Germinal center (tissue), 1 donor: ENCODE measurements at places on chromosomes 6 and 20.
A peak's percentile ranks its signal among the peaks of the same experiment; 100 is the strongest.

GRCh38 chr6:131999545-132000146, 48.5 kb upstream of the CCN2 start:
- DNase-seq = no peak

DNA sequence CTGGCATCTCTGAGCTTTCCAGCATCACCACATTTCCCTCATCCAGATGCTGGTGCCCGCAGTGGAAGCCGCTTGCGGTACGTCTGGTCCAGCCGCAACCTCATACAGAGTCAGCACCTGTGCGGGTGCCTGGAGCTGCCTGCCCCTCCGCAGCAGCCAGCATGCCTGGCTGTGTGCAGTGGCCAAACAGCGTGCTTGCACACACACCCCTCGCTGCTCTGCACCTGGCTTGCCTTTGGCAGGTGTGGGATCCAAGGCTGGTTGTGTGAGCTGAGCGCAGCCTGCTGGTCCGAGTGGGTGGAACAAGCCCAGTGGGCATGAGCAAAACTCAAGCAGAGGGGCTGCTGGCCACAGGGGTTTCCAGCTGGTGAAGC, 3.1 kb upstream of the HINT3 start:
- no peak for DNase-seq

DNA sequence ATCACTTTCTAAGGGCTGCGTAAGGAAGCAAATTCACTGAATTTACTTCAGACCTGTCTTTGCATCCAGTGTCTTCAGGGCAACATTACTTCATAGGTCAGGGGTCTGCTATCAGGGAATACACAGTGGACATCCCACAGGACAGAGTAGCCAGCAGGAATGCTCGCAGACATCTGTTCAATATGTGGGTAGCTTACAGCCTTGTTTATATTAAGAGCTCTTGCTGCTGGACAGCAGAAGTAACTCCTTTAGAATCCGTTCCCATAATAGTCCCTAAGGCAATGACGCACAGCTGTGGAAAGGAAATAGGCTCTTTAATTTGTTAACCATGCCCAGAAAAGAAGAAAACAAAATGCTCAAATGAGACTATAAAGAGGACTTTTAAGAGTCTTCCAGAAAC, 198.7 kb downstream of the MOXD1 start:
- no peak for DNase-seq

- no peak for DNase-seq
Observed at GRCh38 chr20:58251979-58252591, 23.6 kb upstream of the ANKRD60 start.

DNA sequence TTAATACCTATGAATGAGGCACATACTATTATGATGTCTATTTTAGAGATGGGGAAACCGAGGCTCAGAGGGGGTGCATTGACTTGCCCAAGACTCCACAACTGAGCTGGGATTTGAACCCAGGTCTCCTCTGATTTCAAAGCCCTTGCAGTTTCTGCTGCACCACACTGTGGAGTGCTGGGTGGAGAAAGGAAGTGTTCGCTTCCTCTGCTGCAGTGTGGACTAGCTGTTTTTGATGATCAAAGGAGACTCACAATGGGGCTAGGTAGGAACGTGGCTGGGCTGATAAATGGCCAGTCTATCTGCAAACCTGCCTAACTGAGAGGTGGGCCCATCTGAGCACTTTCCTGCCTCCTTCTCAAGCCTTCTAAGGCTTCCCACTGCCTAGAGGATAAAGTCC, 87.2 kb downstream of the CD40 start:
- no peak for DNase-seq

DNA sequence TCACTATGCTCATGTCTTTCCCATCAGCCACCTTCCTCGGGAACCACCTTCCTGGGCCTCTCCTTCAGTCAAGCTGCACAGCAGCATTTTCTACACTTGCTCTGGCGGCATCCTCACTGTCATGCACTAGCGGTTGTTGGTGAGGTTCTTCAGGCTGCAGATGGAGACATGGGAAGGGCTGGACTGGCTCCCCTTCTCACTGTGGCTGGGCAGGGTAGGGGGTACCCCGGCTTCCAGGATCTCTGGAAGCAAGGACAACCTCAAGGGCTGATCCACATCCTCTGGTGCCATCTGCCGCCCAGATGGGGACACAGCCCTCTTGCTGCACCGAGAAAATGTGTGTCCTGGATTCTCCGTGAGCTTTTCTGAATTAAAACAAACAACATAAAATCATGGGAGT, 180.1 kb upstream of the RNF24 start:
- no peak for DNase-seq

DNA sequence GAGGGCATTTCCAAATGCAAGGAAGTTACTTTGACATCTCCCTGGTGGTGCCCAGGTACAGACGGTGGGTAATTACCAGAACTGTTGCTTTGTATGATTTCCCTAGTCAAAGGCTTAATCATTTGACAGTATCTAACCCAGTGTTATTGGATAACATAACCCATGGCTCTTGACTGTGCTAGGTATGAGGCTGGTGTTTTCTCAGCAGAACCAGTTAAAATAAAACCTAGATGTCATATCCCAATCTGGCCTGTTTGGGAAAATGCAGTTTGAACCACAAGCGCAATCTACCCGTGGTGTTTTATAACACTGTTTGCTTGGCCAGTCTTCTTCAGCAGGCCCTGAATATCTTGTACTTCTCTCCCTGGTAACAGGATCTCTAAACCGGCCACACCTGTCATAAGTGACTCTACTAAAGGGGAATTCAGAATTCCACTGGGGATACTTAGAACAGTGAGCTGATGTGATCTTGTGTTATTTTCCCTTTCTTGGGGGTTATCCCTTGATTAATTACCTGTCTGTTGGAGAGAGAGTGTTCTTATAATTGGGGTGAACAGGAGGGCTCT, 32.8 kb downstream of the PPP1R14C start:
- no peak for DNase-seq

DNA sequence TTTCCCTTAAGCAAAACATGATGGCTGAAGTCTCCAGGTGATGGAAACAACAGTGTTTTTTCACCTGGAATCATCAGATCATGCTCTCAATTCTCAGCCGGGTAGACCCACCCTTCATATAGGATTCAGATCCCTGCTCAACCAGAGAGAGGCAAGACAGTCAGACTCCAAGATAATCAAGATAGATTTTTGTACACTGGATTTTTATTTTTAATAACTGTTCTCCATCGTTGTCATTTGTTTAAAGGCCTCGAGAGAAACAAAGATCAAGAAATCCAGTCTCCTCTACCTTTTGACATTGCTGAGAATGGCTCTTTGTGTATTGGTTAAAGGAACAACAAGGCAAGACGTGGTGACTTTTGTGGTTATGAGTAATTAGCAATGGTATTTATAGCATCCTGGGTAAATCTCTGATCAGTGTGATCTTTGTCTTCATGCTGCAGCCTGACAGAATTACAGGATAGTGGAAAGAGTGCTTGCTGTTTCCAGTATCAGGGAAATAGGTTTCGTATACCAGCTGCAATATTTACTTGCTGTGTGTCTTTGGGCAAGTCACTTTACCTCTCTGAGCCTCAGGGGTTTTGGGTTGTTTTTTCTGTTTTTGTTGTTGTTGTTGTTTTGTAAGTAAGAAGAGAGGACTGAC, 29.9 kb downstream of the ID4 start:
- no peak for DNase-seq

DNA sequence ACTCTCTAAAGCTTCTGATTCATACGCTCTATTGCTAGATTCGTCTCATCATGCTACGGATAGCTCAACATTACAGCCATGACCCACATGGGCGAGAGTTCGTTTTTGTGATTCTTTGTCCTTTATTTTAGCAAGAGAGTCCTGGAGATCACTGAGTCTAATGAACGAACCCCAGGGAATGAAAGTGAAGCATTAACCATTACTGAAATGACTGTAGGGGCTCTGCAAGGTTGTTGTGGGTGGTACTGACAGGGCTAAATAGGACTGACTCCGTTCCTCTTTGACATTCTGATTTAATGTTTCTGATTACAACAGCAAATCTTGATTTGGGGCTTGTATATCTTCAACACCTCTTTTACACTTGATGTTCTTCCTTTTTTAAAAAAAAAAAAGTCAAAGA, 13.7 kb upstream of the RTF2 start:
- no peak for DNase-seq

- DNase-seq = no peak
Observed at GRCh38 chr6:33716379-33716778, 4.9 kb upstream of the UQCC2 start.

DNA sequence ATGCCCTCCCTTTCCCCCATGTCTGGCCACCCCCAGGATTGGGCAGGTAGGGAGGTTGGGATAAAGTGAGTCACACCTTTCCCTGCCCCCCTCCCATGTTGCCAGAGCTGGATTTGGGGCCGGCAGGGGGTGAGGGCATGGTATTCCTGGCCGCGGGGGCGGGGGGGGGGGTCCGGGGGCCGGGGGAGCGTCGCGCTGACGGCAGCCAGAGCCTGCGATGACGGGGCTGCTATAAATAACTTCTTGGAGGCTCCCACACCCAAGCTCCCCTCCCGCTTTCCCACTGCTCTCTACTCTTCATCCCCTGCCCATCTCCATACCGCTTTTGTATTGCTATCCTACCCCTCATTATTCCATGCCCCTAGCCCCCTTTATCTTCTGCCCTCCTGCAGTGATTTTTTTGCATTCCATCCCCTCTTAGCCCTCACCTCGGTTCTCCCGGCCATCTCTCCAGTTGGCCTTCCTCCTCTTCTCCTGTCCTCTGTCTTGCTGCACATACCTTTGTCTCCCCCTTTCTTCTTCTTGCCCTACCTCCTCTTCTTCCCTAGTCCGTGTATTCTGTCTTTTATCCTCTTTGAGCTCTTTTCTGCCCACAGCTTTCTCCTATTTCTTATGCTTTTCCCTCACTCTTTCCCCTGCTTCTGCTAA, 13.8 kb downstream of the SYNGAP1 start:
- no peak for DNase-seq

DNA sequence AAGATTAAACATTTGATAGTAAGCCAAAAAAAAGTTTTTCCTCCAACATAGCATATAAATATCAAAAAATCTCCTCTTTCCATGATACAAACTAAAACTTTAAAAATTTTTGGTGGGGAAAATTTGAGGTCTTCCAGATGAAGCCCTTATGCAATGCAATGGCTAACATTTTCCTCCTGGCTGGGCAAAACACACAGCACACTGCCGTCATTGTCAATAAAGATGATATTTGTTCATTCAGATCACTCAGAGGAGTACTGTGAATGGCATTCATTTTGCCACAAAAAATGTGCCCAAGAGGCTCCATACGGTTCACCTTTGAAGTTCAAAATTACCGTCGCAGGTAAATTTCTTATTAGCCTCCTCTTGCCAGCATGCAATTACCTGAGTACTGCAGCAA, 33.9 kb upstream of the FBXO9 start:
- no peak for DNase-seq

GRCh38 chr6:112781241-112781640, 434.1 kb downstream of the RFPL4B start:
- DNase-seq = no peak

GRCh38 chr20:13008761-13009681, at the start of gene SPTLC3:
TSS of gene SPTLC3 (plus strand) at chr20:13008972. CDS start at chr20:13009268, 296 bp downstream.
- no peak for DNase-seq

GRCh38 chr20:58322083-58322482, 12.6 kb downstream of the RAB22A start:
- DNase-seq = no peak

DNA sequence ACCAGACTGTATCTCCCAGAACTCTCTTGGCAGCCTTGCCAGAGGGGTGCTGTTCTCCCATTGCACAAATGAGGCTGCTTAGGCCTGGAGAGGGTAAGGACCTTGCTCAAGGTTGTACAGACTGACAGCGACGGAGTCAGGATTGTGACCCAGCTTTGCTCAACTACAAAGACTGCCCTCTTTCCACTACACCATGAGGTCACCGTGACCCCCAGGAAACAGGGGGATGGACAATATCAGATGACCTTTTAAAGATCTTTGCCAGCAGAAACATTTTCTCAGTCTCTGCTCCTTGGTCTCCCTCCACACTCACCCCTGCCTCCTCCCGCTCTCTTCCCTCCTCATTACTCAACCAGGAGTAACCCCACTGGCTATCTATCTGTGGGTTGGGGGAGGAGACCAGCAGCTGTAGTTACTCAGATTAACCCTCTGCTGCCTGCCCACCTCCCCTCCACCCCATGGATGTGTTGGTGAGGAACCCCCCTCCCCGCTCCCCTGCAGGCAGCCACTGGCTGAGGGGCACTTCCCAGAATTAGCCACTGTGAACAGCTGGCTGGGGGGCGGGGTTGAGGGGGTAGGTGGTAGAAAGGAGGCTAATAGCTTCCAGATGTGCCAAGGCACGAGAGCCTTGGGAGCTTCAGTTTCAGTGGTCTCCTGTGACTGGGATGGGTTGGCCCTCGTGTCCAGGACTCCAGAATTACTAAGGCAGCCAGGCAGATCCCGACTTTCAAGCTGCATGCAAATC, 26.9 kb upstream of the MRPS18A start:
- peak; percentile 24 for DNase-seq

DNA sequence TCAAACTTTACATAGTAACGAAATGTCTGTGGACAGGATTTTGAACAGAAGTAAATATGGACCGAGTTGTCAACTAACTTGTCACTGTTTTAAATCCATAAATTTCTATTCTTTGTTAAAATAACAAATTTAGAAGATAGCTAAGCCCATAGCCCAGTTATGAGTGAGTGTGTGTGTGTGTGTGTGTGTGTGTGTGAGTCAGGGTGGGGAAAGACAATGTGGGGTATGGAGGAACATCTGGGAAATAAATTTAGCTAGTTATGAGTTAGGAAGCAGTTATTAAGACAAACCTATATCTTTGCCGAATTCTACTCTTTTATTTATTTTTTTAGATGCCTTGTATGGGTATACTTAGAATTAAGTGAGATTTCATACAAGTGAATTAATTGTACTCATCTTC, 9.0 kb downstream of the TPBG start:
- no peak for DNase-seq

- no peak for DNase-seq
Observed at GRCh38 chr6:161232010-161232409, 41.9 kb downstream of the AGPAT4 start.

DNA sequence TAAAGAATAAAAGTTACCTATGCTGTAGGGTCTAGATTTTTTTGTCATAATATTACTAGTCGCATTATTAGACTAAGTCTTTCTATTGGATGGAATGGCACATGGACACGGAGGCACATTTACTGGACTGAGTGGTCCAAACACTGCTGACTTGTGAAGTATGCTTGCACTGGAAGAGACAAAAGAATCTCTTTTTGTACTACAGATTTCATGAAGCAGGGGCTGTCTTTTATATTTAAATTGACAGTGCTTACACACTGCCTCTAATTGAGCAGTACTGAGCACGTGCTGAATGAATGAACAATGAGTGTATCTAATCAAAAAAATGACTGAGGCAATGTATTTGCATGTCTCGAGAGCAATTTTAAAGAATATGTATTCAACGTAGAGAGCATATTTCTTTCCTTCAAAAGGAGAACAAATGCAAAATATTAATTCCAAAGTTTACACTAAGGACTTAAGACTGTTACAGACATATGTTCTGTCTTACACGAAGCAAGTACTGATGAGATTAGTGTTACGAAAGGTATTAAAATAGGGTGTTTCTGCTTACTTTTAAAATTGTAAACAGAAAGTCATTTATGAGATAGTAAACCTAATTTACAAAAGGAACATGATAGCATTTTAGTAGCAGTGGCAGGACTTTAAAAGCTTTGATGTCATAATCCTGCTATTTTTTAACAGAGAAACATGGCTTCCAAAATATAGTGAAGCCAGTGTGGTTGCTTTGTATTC, 8.3 kb downstream of the ELOVL2 start:
- no peak for DNase-seq
